ENCODE measurements at places on chromosomes 4 and X.

DNA sequence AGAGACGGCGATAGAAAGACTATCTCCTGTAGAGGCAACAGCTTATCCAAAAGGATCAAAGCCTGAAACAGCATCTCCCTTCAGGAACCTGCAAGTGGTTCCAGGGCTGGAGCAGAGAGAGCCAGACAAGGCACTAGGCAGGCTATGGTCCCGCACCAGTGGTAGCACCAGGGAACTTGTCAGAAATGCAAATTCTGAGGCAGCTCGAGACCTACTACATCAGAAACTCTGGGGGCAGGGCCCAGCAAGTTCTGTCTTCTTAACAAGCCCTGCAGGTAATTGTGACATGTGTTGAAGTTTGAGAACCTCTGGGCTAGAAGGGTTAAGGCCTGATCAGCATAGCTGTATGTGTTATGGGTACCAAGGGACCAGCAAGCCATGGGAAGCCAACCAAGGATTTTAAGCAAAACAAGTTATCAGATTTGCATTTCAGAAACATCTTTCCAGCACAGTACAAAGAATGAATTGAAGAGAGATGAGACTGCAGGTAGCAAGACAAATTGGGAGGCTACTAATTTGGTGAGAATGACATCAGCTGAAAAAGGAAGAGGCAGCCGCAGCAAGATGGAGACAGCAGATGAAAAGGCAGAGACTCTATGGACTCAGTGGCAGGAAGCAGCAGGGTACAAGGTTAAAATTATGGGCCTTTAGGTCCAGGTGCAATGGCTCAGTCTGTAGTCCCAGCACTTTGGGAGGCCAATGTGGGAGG is 139.7 kb downstream of the TSPAN5 start:
- DNase-seq, result no peak

DNA sequence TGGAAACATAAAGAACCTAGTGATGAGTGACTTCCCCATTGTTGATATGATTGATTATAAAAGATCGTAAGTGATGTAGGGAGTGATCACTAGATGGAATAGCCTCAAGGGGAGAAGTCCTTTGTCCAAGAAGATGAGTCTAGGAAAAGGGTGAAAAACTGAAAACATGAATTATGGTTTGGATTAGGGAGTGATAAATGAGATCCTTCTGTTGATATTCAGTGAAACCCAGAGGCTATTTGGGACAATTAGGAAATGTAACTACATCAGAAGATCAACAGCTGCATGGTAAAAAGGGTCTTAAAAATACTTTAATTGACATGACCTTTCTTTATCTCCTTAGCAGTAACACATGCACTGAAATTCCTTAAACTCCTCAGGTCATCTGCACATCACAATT is 124.0 kb upstream of the UNC5C start:
- no peak for DNase-seq

DNA sequence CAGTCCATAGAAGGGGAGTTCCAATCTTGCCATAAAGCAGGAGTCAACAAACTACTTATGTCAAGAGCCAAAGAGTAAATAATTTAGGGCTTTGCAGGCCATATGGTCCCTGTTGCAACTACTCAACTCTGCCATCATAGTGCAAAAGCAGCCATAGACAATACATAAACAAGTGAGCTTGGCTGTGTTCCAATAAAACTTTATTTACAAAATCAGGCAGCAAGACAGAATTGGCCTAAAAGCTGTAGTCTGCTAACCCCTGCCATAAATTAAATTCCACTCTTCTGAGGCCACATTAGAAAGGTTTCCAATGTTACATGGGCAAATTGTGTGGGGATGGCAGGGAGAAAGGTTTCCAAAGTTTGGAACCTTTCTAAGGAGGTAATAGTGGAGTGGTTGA is 14.7 kb downstream of the TRMT2B start:
- DNase-seq, result no peak

GRCh38 chr4:20421603-20421985 is 169.9 kb downstream of the SLIT2 start:
- no peak for DNase-seq

DNA sequence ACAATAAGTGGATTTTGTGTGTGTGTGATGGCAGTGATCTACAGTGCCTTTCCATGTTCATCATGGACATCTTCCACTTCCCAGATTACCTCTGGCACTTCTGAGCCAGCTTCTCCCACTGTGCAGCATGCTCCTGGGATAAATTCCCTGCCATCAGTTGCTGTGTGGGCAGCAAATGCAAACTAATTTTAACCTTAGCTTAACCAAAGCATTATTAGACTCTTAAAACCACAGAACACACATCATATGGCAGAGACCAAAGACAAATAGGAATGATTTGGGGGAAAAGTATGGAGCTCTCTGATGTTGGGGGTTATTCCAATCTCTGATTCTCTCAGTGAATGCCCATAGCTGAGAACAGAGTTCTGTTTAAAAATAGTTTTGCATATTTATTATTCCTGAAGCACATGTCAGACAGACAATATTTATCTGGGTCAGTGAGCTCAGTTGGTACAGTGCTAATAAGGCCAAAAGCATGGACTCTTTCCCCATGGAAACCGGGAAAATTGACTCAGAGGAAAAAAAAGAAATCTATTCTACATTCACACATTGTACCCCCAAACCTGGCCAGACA is 567.4 kb downstream of the IQCM start:
- no peak for DNase-seq

GRCh38 chrX:121733514-121733913 is 686.1 kb downstream of the GLUD2 start:
- DNase-seq, result peak; percentile 25

DNA sequence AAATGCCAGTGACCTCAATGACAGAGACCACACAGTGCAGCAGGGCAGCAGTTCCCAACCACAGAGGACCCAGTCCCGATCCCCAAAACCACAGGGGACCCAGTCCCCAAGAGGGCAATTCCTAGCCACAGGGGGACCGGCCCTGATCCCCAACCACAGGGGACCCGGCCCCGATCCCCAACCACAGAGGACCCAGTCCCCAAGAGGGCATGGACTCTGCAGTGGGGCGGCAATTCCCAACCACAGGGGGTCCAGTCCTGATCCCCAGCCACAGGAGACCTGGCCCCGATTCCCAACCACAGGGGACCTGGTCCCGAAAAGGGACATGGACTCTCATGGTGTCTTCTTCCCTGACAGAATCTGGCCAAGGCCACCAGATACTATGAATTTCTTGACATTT is 136.3 kb downstream of the AFAP1 start:
- DNase-seq, result no peak

- no peak for DNase-seq
These were observed 97.3 kb upstream of the DDIT4L start for GRCh38 chr4:100287534-100287933.

GRCh38 chrX:49232525-49232924 is 615 bp downstream of the CACNA1F start:
- DNase-seq, result no peak

GRCh38 chrX:130267956-130268448 is 697 bp downstream of the ZNF280C start:
- no peak for DNase-seq

DNA sequence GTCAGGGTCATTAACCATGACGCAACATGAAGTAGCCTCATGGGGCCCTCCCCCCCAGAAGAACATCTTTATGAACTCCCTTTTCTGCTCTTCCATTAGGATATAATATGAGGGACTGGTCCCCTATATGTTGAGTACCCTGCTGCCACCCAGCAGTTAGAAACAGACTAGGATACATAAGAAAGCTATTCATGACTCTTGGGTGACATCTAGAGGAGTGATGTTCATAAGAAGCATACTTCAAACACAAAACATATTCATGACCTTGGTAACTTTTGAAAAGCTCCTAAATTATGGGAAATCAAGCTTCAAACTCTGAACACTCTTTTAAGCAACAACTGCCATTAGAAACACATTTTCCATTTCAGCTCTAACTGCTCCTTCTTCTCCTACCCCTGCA is 155.2 kb upstream of the SPIN4 start:
- peak; percentile 59 for DNase-seq
